ENCODE measurements at places on chromosomes 3 and 15.

DNA sequence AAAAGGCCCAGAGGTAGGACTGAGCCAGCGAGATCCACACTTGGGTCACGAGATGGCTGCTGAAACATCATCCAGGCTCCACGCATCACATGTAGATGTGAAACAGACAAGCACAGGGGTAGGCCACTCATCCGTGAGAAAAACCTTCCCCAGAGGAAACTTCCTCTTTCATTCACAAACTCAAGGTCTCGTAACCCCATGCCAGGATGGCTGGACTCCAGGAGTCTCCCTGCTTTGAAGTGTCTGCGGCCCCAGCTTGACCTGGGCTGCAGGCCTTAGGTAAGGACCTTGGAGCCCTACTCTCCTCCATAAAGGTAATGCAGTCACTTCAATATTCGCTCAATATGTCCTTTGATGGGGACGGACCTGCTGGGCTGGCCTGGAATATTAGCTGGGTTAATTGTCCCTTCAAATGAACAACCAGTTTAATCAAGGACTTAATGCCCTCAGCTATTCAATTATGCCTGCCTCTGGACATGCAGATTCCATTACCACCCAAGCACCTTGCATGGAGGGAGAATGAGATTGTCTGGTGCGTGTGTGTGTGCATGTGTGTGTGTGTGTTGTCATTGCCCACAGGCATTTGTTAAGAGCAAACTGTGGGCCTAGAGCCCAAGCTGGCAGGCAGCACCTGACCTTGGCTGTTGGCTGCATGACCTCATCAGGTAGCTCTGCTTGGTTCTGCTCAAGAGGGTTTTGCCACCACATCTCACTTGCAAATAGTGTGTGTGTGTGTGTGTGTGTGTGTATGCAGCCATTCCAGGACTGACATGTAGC is 186.9 kb upstream of the TLE3 start:
- DNase-seq = no peak

DNA sequence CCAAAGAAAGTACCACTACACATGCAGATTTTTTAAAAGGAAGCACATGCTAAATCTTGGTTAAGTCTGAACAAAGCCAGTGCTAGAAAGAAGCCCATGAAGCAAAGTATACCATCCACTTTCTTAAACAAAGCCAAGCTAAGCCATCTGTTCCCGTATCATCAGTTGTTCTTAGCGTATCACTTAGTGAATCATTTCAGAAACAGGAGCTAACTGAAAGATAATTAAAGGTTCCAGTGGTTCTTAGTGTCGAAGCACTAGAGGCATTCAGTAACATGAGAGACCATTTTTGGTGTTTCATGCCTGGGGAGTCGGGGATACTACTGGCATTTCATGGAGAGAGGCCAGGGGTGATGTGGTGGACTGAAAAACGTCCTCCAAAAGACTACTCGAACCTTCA is 12.8 kb downstream of the UBXN7 start:
- no peak for DNase-seq

DNA sequence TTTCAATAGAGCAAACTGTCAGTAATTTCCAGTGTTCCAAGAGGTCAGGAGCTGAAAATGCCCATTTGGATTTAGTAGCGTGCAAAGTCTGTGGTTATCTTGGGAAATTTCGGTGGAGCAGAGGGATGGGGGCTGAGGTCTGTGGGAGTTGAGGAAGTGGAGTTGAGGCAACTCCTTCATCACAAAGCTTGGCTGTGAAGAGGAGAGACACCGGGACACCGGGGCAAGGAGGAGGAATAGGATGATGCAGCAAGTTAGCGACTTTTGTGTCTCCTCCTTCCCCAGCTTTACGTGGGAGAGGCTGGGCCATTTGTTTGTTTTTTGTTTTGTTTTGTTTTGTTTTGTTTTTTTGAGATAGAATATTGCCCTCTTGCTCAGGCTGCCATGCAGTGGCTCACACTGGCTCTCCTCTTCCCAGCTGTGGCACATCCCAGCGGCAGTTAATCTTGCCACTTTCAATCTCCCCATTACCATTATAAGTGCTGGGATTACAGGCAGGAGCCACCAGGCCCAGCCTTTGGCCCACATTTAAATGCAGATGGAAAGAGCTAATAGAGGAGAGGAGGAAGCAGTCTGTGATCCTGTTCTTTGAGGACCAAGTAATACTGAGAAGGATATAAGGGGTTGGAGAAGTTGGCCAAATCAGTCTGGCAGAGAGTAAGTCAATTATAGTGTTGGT is 47.1 kb downstream of the CRTC3 start:
- no peak for DNase-seq

DNA sequence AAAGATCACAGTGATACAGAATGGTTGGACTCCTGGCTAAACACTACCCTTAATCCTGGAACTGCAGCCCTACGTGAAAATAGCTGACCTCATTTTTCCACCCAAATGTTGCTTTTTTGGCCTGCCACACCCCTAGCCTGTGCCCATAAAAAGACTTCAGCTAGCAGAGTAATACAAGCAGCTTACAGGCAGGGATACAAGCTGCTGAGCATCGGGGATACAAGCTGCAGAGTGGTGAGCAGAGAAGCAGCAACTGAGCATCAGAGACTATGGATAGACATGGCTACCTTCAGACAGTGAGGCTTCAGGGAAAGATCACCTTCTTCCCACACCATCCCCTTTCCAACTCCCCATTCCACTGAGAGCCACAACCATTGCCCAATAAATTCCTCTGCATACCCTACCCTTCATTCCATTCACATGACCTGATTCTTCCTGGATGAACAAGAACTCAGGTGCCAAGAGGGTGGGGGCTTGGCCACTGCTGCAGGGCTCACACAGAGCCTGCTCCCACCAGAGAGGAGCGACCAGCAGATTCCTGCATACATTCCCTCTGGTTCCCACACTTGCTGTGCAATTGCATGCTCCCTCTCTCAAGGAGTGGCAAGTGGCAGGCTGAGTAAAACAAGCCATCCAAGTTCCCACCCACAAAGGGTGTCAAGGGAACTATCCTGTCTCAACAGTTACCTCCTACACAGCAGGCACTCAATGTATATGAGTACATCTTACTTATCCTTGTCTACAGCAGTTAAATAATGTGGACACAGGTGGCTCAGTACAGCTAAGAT is 217.5 kb downstream of the ALCAM start:
- DNase-seq = no peak

DNA sequence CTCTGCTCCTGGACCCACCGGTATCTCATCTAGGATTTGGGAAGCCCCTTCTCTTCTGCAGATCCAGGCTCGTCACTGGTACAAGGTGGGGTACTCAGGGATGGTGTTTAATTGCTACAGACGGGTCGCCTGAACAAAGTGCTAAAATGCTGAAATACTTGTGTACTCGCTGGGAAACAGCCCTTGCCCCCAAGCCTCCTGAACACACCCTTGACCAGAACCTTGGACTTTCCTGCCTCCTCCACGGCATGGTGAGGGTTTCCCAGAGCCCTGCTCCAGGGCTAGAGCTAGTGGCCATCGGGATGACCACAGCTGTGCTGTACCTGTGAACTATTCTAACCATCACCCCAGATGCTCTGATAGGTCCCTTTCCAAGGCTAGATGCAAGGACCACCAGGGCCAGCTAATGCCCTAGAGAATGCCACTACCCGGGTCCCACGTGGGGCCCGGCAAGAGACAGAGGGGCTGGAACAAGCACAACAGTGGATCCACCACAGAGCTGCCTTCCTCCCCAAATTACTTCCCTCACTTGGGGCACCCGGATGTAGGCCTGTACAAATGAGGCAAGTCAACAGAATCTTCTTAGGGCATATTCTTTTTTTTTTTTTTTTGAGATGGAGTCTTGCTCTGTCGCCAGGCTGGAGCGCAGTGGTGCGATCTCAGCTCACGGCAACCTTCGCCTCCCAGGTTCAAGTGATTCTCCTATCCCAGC is 267.3 kb downstream of the FOXP1 start:
- DNase-seq = no peak

DNA sequence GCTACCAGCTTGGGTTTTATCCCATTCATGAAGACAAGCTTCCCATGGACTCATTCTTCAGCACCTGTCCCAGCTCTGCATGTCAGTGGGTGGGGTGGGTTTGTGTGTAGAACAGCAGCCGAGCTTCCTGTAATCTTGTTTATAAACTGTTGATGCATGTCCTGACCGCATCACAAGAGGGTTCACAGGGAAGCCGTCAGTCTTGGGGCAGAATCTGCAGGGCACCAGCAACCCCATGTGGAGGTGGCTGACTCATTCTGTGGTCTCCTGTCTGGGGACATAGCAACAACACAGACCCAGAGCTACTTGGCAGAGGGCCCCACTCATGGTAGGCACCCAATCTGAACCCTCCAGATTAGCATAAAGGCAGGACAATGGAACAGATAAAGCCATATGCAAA is 35.6 kb downstream of the DAPK2 start:
- peak; percentile 80 for DNase-seq

GRCh38 chr3:178966299-178967176 is 105.1 kb downstream of the ZMAT3 start:
- no peak for DNase-seq

- DNase-seq = no peak
Measured at GRCh38 chr3:131387796-131388489, 6.4 kb downstream of the NUDT16 start.

DNA sequence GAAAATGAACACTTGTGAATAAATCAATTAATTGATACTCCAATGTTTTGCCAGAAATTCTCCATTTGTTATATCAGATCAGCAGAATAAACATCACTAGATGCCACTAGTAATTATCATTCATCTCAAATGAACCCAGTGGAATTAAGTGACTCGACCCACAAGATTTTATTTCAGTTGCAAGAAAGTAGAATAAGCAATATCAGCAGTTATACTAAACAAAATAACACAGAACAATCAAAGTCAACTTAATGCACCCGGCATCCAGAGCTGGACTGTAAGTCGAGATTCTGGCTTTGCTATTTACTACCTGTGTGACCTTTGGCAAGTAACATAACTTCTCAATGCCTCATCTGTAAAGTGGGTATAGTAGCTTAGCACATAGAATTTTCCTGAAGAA is 256.5 kb downstream of the MEIS2 start:
- no peak for DNase-seq

DNA sequence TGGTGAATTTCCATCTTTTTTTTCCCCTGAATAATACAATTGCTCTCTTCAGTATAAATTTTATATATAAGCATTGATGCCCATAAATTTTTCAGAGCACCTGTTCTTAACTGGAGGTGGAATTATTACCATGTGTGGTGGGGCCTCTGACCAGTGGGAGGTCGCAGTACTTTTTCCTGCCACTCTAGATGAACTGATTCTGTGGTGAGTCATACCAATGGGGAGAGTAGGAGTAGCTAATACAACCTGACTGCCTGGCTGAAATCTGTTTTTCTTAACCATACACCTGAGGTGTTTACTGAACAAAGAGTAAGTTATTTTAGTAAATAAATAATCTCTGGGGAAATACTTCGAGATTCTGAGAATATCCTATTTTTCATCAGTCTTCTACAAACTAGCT is 67.2 kb downstream of the UNC13C start:
- no peak for DNase-seq

DNA sequence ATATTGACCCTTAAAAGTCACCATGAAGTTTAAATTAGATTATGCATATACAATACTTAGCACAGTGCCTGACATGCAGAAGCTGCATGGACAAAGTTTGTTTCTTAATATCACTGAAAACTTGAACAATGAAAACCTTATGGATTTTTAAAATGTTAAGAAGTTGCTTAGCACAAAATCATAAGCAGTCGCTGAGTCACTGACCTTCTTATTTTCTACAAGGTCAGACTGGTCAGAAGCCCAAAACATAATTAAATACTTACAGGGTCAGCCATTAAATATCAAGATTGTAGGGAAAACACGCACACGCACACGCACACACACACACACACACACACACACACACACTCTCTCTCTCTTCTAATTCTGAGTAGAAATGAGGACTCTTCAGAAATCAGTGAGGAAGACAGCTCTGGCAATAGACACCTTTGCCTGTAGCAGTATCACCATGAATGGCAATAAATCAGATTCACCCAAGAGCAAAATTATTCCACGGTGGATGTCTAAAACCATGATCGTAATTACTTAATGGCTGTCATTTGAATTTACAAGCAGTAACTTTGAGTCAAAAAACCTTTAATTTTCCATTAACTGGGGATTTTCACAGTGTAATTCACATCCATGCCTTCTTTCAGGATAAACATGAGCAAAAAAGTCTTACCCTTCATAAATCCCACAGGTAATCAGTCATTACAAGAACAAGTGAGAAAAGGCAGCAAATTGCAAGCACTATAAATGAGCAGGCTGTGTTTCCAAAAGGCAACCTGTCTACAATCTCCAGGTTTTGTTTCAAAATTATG is 147.5 kb downstream of the OSBPL10 start:
- DNase-seq = no peak
